ENCODE measurements at places on chromosomes 12 and 14.

DNA sequence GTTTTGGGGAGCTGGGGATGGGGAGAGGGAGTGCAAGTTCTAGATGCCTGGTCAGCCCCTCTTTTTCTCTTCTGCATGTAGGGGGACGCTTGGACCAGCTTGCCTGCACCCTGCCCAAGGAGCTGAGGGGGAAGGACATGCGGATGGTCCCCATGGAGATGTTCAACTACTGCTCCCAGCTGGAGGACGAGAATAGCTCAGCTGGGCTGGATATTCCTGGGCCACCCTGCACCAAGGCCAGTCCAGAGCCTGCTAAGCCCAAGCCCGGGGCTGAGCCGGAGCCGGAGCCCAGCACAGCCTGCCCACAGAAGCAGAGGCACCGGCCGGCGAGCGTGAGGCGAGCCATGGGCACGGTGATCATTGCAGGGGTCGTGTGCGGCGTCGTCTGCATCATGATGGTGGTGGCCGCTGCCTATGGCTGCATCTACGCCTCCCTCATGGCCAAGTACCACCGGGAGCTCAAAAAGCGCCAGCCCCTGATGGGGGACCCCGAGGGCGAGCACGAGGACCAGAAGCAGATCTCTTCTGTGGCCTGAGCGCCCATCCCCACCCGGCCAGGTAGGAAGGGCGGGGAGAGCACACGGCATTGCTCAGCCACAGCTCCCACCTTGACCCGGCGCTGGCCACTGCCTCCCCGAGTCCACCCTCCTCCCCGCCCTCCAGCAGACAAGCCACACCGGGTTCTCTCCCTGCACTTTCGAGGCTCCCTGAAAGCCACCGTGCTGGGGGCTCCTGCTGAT lies 14.0 kb downstream of the LRTM2 start:
- no peak for DNase-seq

DNA sequence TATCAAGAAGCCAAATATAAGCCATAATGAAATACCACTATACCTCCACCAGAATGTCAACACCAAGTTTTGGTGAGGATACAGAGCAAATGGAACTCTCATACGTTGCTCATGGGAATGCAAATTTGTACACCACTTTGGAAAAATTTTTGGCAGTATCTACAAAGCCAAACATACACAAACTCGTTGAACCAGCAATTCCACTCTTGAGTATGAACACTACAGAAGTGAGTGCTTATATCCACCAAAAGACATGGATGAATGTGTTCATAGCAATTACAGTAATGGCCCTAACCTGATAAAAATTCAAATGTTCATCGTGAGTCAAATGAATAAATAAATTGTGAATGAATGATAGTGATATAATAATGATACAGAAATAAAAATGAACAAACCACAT lies 24.8 kb downstream of the C12orf71 start:
- DNase-seq = no peak

- DNase-seq = no peak
These were observed 184.4 kb upstream of the CCND2 start for GRCh38 chr12:4089121-4089606.

- DNase-seq = no peak
These were observed 82.4 kb upstream of the DIO3 start for GRCh38 chr14:101478796-101479410.

DNA sequence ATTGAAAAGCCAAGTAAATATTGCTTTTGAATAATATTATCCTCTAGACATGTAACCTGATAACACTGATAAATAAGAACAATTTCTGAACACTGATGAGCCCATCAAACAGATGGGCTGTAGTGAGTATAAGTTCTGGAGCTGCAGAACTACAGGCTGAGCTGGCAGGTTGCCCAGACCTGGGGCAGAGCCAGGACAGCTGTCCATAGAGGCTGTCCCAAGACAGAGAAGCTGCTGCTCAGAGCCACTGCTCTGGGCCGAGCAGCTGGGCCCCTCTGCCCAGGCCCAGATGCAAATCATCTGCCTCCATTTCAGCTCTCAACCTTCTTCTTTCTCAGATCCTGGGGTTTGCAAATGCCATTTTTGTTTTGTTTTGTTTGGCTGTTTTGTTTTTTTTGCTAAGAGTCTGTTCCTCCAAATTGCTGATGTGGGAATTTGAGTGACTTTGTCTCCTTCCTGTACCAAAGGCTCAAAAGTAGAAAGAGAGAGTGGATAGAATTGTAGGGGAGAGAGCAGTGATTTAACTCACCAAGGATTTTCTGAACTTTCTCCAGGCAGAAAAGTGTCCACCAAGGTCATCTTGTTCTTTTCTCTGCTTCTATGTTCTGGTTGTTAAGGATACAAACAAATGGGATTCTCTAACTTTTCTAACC lies 4.0 kb upstream of the TESPA1 start:
- DNase-seq = no peak

DNA sequence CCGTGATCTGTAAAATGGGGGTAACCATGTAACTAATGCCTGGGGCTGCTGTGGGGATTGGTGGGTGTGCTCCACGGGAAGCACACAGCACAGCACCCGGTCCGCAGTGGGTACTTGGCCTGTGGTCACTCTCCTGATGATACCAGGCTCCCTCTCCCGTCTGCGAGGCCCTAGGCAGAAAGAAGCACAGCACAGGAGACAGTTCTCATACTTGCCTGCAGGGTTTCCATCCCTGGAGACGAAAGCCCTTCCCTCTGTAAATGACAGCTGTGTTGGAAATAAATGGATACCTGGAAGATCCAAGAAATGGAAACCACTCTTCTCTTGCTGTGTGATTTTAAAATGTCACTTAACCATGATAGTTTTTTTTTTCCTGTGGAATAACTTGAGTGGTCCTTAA lies 7.9 kb upstream of the PRMT8 start:
- DNase-seq = no peak

GRCh38 chr12:106178562-106178961 lies 39.8 kb upstream of the NUAK1 start:
- DNase-seq = no peak

- DNase-seq = no peak
These were observed 37.3 kb upstream of the FERMT2 start for GRCh38 chr14:52988139-52988538.

GRCh38 chr14:56318393-56319115 lies 200.3 kb downstream of the PELI2 start:
- DNase-seq = no peak

- no peak for DNase-seq
These were observed 266.3 kb upstream of the DIO2 start for GRCh38 chr14:80477388-80478160.

DNA sequence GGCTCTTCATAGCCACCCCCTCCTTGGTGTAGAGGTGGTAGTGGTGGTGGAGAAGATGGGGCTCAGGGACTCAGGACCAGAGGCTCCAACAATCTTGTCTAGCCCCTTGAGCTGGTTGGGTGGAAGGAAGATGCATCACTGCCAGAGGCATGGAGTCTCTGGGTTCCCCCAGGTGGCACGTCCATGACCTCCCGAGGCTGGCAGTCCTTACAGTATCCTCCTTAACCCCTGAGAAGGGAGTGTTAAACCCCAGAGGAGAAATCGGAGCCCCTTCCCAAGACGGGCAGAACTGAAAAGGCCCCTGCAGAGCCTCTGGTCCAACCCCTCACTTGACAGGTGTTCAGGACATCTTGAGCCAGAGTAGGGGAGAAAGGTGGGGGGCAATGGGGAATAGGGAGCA lies 9.1 kb downstream of the KRT83 start:
- DNase-seq = no peak

GRCh38 chr12:49588721-49589516 lies 16.5 kb downstream of the FAM186B start:
- DNase-seq = no peak

DNA sequence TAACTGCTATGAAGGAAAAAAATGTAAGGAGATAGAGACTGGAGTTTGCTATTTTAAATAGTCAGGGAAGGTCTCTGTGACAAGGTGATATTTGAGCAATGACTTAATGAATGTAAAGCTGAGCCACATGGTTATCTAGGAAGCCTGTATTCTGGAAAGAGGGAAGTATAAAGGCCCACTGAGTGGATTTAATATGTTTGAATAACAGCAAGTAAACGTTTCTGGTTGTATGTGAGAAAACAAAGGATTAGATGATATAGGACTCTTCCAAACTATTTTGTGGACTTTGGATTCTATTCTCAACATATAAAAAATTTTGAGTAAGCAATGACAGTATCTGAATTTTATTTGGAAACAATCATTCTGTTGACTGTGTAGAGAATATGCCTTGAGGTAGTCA lies 5.2 kb downstream of the LRRIQ1 start:
- no peak for DNase-seq

- no peak for DNase-seq
These were observed 7.9 kb upstream of the FBRSL1 start for GRCh38 chr12:132481771-132482745.

DNA sequence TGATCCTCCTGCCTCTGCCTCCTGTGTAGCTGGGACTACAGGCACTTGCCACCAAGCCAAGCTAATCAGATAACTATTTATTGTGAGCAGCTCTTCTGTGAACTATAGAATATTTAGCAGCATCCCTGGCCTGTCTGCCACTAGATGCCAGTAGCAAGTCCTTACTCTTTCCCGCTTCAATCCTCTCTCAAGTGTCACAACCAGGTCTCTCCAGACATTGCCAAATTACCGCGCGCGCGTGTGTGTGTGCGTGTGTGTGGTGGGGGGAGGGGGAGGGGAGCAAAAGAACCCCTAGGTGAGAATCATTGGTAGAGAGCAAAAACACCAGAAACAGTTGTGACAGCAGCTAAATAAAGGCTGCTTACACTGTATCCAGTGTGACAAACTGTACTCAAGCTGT lies 49.9 kb downstream of the PPP2R5E start:
- no peak for DNase-seq

GRCh38 chr14:81684696-81685095 lies 151.0 kb upstream of the SEL1L start:
- DNase-seq = peak; percentile 12

- DNase-seq = peak; percentile 27
These were observed 8.3 kb upstream of the ERBB3 start for GRCh38 chr12:56071648-56072047.

DNA sequence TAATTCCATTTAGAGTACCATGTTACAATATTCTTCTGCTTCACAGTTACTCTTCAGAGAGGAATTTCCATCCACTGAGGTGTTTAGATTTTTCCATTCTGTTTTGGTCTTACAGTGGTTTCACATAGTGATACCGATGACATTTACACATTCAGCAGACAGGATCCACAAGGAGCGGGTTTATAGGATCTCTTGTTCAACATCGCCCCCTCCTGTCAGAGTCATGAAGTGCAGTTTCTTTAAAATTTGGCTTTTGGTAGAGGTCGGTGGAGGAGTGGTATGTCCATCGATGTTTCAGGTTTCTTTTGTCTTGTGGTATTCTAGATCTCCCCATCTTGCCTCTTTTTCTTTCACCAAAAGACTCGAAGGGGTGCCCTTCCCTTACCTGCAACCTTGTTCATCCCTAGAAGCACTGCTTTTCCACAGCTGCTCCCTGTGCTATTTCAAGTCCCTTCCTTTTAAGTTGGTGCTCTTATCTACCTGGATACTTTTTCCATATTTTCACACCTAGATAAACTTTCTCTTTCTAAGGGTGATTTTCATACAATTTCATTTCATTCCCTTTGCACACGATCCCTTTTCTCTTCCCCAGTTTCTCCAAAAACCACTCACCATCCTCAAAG lies 181.3 kb downstream of the ITPR2 start:
- no peak for DNase-seq

- DNase-seq = no peak
These were observed 1865.6 kb upstream of the FLRT2 start for GRCh38 chr14:83664389-83664788.

DNA sequence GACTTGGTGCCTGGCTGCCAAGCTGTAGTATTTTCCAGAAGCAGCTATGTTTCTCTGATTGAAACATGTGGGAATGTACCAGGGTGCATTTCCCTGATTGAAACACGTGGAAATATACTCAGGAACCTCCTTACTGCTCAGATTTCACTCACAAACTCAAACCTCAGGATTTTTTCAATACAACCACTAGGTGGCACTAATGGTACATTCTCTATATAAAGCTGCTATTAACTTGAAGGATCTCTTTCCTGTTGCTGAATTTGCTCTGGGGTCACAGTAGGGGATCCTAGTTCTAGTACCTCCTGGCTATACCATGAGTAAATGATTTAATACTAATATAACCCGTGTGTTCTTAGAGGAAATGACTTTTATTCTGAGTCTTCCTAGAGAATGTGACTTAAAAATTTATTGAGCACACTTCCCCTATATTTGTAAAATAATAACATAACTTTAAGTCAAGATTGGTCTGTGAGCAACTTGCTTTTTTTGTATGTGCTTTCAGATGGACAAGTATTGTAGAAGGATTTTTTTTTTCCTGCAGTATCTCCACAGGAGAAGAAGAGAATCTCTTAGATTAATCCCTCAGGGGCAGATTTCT lies 173.8 kb upstream of the MIS18BP1 start:
- no peak for DNase-seq

DNA sequence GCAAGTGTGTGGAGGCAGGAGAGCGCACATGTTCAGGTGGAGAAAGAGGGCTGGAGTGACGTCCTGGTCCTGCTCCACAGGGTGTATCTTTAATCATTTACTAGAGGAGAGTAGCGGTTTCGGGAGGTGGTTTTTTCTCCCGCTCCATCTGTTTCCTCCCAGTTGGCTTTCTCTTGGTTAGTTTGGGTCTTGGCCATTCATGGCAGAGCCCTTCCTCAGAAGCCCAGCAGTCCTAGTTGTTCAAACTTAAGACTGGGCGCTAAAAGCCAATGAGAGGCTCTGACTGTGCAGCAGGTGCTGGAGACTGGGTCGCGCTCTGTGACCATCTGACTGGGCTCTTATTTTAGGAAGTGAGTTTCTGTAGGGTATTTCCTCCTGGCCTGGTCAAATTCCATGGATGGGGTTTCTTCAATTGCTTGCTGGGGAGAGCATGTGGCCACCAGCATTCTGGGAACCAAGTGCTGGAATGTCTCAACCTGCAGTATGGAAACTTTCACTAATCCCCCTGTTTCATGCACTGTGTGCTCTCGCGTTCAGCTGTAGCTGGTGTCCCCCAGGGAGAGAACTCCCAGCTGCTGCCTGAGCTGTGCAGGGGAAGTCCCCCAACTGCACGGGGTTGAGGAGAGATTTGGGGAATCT lies 27.4 kb upstream of the TSPAN9 start:
- DNase-seq = no peak

GRCh38 chr14:49999146-49999761 lies 106.4 kb downstream of the ARF6 start:
- DNase-seq = peak; percentile 53

GRCh38 chr12:18653465-18653864 lies 84.3 kb downstream of the PLCZ1 start:
- no peak for DNase-seq

- no peak for DNase-seq
These were observed 6.8 kb upstream of the DCD start for GRCh38 chr12:54654926-54655325.

DNA sequence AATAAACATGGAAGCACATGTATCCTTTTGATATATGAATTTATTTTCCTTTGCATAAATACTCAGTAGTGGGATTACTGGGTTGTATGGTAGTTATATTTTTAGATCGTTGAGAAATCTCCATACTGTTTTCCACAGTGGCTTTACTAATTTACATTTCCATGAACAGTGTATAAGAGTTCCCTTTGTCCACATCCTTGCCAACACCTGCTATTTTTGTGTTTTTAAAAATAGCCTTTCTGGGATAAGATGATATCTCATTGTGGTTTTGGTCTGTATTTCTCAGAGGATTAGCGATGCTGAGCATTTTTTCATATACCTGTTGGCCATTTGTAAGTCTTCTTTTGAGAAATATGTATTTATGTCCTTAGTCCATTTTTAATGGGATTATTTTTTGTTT lies 329.2 kb upstream of the KITLG start:
- DNase-seq = no peak

GRCh38 chr12:130441771-130442760 lies 104.4 kb downstream of the PIWIL1 start:
- no peak for DNase-seq

GRCh38 chr12:45737638-45738037 lies 8.1 kb downstream of the ARID2 start:
- no peak for DNase-seq

- no peak for DNase-seq
These were observed 764.7 kb downstream of the BCL11B start for GRCh38 chr14:98507264-98507663.

All from epithelial cell of prostate (primary cell).